ENCODE measurements at places on chromosomes 1 and 21. TPM values are rescaled to one million over a fixed set of nuclear protein-coding genes. Genes with fewer than 3 reads are reported as not detected.

- H3K4me1 ChIP-seq = no peaks in the 10 kb centered on the region
- no peaks in the 10 kb centered on the region for H3K27me3 ChIP-seq
- no peak overlapping the region for H3K27ac ChIP-seq
- DNase-seq = no peak
- H3K4me3 ChIP-seq = no peak overlapping the region
- H3K36me3 ChIP-seq = no peaks in the 10 kb centered on the region
Observed at GRCh38 chr1:7440154-7440553, 330.9 kb upstream of the VAMP3 start.

DNA sequence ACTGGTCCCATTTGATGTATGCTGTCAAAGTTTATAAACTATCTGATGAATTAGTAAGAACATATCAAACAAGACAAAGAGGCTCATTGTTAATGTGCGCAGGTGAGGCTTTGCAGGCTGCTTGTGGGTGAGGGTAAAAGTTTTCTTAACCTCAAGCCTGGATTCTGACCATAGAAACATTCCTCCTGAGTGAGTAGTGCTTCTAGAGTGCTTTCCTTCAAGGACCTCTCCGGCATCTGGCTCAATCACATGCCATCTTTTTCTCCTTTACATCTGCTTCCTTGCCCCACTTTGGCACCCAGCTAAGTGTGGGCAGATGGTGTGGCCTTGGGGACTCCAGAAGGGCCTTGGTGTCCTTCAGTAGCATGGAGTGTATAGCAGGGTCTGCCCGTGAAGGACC lies 104.0 kb downstream of the ROR1 start:
- no peaks in the 10 kb centered on the region for H3K27me3 ChIP-seq
- DNase-seq = peak; percentile 37
- H3K27ac ChIP-seq = no peak overlapping the region
- no peaks in the 10 kb centered on the region for H3K36me3 ChIP-seq
- H3K4me3 ChIP-seq = no peak overlapping the region

DNA sequence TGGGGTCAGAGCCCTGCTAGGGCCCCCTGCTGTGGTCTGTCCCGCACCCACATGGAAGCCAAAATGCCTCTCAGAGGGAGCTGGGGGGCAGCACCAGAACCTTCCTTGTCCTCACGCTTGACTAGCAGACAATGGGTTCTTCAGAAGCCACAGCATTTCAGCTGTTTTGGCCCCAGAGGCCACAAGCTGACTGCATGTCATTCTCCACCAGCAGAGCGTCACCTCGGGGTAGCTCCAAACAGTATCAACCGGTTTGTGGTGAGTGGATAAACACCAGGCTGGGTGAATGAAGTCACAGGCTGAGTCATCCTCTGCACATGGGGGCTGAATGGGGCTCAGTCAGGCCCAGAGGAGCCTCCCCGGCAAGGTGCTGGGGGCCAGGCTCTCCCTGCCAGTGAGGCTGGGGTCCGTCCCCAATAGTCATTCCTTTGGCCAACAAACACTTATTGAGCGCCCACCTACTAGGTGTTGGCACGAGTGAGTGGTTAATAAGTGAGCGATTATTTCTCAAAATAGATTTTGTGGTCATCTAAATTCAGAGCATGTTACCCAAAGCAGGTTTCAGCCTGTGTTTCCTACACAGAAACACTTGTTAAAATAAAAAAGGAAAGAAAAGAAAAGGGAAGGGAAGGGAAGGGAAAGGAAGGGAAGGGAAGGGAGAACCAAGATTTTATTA lies 9.1 kb downstream of the OLIG1 start:
- H3K27me3 ChIP-seq = no peaks in the 10 kb centered on the region
- no peak for DNase-seq
- H3K4me1 ChIP-seq = no peaks in the 10 kb centered on the region
- no peaks in the 10 kb centered on the region for H3K36me3 ChIP-seq
- no peak overlapping the region for H3K4me3 ChIP-seq

DNA sequence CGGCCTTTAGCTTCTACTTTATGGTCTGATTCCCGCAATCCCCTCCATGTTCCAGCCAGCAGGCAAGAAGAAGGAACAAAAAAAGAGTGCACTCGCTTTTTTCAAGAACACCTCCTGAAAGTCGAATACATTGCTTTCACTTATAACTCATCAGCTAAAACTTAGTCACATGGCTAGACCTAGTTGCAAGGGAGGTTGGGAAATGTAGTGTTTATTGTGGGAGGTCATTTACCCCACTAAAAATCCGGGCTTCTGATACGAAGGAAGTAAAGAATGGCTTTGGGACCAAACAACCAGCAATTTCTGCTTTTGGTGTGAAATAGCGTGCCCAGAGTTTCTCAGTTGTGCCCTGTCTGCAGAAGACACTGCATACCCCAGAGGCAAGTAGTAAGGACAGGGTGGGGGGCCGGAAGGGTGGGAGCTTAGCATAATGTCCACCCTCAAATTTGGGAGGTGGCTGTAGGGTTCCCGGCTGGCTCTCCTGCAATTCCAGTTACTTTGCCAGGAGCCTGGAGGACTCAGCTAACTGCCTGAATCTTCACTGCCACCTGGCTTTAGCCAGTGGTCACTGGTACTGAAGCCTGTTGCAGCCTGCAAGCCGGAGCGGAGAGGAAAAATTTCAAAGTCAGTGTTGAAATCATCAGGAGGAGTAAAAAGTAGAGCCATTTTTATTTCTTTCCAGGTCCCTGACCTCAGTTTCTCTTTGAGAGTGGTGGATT lies 57.7 kb upstream of the F3 start:
- DNase-seq = peak; percentile 72
- H3K36me3 ChIP-seq = no peaks in the 10 kb centered on the region
- H3K27me3 ChIP-seq = no peaks in the 10 kb centered on the region
- H3K4me3 ChIP-seq = no peak overlapping the region
- peaks cover 6% of the 10 kb centered on the region for H3K4me1 ChIP-seq

GRCh38 chr1:70970407-70970806 lies 77.2 kb downstream of the PTGER3 start:
- H3K36me3 ChIP-seq = no peaks in the 10 kb centered on the region
- H3K27ac ChIP-seq = no peak overlapping the region
- no peak overlapping the region for H3K4me3 ChIP-seq
- no peaks in the 10 kb centered on the region for H3K27me3 ChIP-seq
- no peak for DNase-seq
- H3K4me1 ChIP-seq = no peaks in the 10 kb centered on the region

DNA sequence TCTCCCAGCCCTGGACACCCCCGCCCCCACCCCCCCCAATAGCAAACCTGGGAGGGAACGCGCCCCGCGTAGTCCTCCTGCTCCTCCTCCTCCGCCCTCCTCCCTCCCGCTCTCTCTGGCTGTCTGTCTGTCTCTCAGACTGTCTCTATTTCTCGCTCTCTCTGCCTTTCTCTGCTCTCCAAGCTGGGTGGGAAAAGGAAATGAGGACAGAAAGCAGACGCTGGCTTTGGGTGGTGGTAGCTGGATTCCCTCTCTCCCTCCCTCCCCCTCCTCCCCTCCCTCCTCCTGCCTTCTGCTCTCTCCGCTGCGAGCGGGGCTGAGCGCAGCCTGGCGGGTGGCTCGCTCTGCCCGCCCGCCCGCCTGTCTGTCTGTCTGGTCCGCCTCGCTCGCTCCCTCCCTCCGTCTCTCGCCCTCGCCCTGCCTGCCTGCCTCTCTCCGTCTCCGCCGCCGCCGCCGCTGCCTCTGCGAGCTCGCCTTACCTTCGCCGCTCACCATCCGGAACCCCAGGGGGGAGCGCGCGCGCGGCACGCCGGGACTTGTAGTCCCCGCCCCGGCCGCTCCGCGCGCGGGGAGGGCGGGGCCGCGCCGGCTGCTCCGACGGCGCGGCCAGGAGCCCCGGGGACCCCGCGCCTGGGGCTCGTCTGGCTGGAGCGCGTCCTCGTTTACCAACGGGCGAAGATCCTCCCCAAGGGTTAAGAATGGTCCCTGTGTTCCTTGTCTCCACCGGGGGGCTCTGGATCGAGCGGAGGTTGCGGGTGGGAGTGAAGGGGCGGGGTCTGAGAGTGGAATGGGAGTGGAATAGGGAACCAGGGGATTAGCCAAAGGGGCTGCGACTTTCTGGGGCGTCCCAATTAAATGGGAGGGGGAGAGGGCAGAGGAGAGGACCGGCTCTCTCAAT lies at the start of gene AHDC1:
AHDC1 (minus strand) TSS at position 464 of the 898 bp plus-strand sequence. CDS start 52,029 bp downstream, outside the sequence.
- H3K36me3 ChIP-seq = no peaks in the 10 kb centered on the region
- H3K4me3 ChIP-seq = peak within 1 kb of the TSS; percentile 95
- no peaks in the 10 kb centered on the region for H3K27me3 ChIP-seq
- peak within 1 kb of the TSS; percentile 96 for H3K27ac ChIP-seq
- H3K4me1 ChIP-seq = peaks cover 45% of the 10 kb centered on the region

DNA sequence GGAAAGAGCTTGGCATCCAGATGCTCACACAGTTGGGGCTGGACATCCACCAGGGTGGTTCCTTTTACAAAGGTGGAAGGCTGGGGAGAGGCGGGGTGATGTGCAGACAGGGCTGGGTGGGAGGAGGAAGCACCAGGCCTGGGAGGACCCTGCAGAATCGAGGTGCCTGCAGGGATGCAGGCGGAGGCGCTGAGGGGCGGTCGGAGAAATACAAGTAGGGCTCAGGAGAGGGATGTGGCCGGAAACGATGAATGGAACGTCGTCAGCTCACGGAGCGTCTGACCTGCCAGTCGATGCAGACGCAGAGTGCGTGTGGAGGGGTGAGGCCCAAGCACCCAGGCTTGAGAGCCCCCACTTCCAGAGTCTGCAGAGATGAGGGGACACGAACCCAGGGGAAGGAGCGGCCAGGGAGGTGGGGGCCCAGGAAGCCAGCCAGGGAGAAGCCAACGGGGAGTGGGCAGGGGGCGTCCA lies 63.4 kb downstream of the TRIM11 start:
- peaks cover 3% of the 10 kb centered on the region for H3K36me3 ChIP-seq
- no peaks in the 10 kb centered on the region for H3K4me1 ChIP-seq
- H3K27me3 ChIP-seq = no peaks in the 10 kb centered on the region
- no peak for DNase-seq

DNA sequence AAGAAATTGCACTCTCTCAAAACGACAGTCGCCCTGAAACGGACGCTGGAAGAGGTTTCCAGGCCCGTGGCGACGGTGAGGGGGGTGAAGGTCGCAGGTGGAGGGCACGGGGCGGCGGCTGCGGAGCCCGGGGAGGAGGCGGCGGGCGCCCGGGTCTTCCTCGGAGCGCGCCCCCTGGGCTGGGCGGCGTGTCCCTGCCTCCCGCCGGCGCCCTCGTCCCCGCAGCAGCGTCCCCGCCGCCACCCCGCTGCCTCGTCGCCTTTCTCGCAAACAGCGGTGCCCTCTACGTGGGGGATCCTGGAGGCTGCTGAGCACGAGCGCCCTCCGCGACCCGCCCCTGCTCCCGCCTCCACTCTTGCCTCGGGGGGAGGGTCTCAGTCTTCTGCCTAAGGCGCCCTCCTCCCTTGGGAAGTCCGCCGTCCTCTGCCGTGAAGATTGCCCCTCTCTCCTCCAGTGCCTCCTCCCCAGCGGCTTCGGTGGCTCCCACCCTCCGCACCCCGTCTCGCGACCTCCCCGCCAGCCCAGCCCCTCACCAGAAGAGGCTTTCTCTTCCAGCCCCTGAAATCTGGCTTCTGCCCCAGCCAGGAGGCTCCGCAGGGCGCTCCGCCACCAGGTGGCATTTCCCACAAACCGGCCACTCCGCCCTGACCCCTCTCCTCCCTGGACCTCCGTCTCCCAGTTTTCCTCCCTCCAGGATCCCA lies 227.4 kb downstream of the SDCCAG8 start:
- peak overlapping the region; percentile 34 for H3K4me3 ChIP-seq
- no peaks in the 10 kb centered on the region for H3K36me3 ChIP-seq
- H3K27ac ChIP-seq = peak overlapping the region; percentile 17
- DNase-seq = peak; percentile 55

DNA sequence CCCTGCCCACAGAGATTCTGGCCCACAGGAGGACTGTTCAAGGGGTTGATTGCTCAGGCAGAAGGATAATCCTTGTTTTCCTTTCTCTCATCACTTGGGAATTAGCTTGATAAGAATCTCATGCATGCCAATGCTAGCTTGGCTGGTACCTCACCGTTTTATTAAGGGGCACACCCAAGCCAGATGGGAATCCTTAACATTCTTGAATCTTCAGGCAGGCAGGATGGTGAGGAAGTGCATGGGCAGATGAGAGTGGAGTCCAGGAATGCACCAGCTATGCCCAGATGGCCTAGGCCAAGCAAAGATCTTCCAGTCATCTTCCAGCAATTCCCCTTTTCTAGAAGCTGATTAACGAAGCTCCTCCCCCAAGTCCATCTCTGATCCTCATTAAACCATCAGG lies 4.1 kb upstream of the LCE7A start:
- H3K4me1 ChIP-seq = no peaks in the 10 kb centered on the region
- H3K4me3 ChIP-seq = no peak overlapping the region
- H3K36me3 ChIP-seq = no peaks in the 10 kb centered on the region

- DNase-seq = no peak
- no peaks in the 10 kb centered on the region for H3K36me3 ChIP-seq
- H3K27me3 ChIP-seq = no peaks in the 10 kb centered on the region
- no peak overlapping the region for H3K4me3 ChIP-seq
- peaks cover 4% of the 10 kb centered on the region for H3K4me1 ChIP-seq
- H3K27ac ChIP-seq = no peak overlapping the region
Observed at GRCh38 chr1:30754684-30755171, 2.8 kb downstream of the LAPTM5 start.

DNA sequence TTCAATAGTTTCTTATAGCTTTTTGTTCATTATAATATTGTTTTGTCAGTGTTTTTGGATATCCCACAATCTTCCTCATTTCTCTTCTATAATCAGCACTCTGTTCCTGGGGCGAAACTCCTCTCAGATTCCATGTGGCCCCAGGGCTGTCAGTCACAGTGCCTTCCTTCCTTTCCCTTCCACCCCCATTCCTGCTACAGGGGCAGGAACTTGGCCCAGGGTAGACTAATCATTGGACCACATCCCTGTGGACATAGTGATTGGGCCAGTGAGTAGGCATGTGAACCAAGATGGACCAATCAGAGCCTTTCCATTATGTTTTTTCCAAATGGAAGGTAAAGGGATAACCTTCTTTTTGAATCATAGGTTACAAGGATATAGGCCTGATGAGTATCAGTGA lies 78.3 kb downstream of the PGM1 start:
- DNase-seq = no peak
- H3K36me3 ChIP-seq = no peaks in the 10 kb centered on the region
- no peaks in the 10 kb centered on the region for H3K27me3 ChIP-seq
- H3K4me1 ChIP-seq = peaks cover 20% of the 10 kb centered on the region
- H3K4me3 ChIP-seq = no peak overlapping the region

DNA sequence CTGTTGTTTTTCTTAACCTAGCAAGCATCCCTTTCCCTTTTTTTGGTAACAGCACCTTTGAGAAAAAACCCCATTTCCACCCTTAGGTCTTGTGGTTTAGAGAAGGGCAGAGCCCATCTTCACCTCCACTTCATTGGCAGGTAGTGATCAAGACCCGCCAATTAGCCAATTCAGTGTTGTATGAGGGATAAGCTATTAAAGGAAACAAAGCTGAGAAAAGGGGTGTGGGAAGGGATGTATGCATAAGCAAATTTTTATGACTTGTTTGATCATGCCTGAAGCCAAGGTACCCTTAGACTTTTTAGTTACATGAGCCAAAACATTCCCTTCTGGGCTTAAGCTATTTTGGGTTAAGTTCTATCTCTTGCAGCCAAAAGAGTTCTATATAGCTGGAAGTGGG lies 3.6 kb upstream of the ZNF697 start:
- no peaks in the 10 kb centered on the region for H3K36me3 ChIP-seq
- DNase-seq = no peak
- H3K4me1 ChIP-seq = peaks cover 11% of the 10 kb centered on the region
- H3K27ac ChIP-seq = no peak overlapping the region
- no peak overlapping the region for H3K4me3 ChIP-seq
- H3K27me3 ChIP-seq = no peaks in the 10 kb centered on the region

Gene ITLN2
- total RNA-seq = not detected

Gene LCE1D
- not detected for total RNA-seq

Gene PHF13
- 9.2 TPM for total RNA-seq

Gene HPCA
- total RNA-seq = not detected

Gene RUNX1
- total RNA-seq = 9.9 TPM

Gene NFIA
- total RNA-seq = 105 TPM

Gene CACNA1E
- total RNA-seq = 0.11 TPM
